ENCODE measurements at places on chromosomes 3 and 15.
A peak's percentile ranks its signal among the peaks of the same experiment; 100 is the strongest.

- no peak for DNase-seq
These were observed 576 bp upstream of the RPAP1 start for GRCh38 chr15:41544650-41545015.

GRCh38 chr15:64930778-64931371, 19.2 kb downstream of the ANKDD1A start:
- DNase-seq = no peak

- DNase-seq = peak; percentile 66
These were observed 67.1 kb downstream of the ATP8B4 start for GRCh38 chr15:50051811-50052419.

DNA sequence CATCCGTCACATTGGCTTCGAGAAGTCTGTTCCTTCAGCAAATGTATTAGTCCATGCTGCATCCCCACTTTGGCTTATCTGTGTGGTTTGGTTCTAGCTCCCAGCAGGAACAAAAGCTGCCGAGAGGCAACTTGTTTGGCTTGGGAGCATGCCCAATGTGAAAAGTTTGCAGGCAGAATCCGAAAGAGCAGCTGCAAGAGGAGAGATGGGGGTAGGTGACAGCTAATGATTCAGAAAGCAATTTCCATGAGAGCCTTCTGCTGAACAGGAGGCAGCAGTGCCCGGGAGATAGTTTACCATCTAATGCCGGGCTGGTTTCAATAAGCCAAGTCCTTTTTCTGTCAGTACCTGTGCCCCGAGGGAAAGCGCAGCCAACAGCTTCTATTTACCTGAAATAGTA, 60.2 kb downstream of the GRM7 start:
- no peak for DNase-seq

DNA sequence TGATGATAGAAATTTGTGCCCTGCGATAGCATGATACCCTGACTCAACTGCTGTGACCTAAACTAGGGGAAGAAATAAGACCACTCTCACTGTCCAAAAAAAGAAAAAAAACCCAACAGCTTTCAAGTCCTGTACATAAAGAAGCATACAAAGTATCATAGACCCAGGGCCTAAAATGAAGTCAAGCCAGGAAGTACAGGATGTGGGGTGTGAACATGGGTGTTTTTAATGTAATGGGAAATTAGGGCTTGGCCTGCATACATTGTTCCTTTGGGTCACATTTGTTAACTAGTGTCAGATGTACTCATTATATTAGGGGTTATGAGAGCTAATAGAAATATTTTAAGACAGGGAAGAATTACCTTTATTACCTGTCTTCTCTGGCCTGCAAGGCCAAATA, 200.5 kb upstream of the BHLHE40 start:
- no peak for DNase-seq

DNA sequence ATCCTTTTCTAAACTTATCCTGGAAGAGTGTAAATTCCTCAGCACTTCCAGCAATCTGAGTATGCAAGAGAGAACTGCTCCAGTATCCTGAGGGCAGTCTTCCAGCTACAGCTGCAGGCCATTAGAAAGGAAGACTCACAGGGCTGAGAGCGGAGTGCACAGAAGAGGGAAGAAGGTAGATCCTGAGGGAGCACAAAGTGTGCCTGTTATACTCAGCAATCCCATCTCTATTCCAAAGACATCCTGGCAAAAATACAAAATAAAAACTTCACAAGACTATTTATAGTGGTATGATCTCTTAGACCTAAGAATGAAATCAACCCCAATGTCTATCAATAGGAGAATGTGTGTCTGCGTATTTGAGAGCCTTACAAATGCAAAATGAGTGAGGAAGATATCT, 292.0 kb downstream of the ZIC1 start:
- DNase-seq = no peak

DNA sequence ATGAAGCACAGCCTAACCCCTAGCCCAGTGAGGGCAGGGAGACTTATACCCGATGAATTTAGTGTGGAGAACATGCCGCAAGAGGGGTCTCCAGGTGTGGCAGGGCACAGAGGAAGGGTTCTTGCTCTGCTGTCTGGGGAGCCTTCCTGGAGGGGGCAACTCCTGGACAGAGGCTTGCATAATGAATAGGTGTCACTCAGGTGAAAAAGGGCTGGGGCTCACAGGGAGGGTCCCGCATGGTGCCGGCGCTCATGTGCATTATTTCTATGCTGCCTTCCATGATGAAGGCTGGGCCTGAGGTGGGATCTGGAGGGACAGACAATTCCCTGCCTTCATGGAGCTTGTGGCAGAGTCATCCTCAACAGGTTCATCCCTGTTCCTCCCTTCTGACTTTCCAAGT, 51.5 kb downstream of the ITGA11 start:
- DNase-seq = no peak

- DNase-seq = no peak
These were observed 20.2 kb downstream of the NBEAL2 start for GRCh38 chr3:46999516-47000197.

GRCh38 chr15:82742134-82742533, 32.5 kb upstream of the AP3B2 start:
- DNase-seq = peak; percentile 18

DNA sequence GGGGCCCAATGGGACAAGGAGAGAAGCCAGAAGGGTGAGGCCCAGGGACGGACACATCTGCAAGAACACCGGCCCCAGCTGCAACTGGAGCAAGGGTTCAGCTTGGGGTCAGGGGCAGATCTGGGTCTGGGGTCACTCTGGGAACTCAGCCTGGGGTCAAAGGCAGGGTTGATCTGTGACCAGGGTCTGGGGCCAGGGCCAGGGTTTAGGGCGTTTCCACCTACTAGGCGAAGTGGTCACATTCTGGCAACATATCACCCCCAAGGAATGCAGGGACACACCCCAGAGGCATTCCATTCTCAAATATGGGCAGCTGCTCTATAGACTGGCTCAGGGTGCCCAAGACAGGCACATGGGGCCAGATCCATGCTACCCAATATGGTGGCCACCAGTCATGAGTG, 9.0 kb downstream of the UROC1 start:
- no peak for DNase-seq

GRCh38 chr15:69402816-69403215, 11.3 kb upstream of the KIF23 start:
- no peak for DNase-seq

DNA sequence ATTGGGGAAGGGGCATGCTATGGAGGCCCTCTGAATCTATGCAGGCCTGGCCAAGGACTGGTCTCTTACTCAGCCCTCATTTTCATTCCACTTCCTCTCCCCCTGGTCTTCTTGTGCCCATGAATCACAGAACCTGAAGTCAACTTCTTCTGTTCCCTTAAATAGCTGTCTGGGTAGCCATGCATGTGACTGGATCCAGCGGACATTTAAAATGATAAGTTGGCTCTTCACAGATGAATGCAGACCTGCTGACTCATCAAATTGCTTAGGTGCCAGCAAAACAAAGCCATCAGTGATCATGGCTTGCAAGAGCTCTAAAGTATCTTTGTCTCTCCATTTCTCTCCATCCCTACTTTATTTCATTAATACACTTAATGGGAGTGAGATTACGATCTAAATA, 90.1 kb upstream of the CADPS start:
- no peak for DNase-seq

DNA sequence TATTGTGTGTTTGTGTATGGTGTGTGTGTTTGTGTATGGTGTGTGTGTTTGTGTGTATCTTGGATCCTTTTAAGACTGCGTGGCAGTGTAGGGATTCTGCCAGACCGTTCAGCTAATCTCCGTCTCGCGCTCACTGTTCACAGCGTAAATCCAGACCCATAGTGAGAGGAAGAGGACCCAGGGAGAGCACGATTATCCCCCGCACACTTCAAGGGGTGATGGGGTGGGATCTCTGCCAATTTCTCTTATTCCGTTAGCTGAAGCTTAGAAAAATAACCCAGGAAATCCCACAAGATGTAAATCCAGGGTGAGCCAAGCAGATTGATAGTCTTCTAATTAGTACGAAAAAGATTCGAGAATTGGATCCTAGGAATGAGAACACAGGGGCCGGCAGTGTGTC, 381.2 kb downstream of the GABRG3 start:
- DNase-seq = no peak

- no peak for DNase-seq
These were observed 46.9 kb downstream of the MLH1 start for GRCh38 chr3:37040231-37040630.

DNA sequence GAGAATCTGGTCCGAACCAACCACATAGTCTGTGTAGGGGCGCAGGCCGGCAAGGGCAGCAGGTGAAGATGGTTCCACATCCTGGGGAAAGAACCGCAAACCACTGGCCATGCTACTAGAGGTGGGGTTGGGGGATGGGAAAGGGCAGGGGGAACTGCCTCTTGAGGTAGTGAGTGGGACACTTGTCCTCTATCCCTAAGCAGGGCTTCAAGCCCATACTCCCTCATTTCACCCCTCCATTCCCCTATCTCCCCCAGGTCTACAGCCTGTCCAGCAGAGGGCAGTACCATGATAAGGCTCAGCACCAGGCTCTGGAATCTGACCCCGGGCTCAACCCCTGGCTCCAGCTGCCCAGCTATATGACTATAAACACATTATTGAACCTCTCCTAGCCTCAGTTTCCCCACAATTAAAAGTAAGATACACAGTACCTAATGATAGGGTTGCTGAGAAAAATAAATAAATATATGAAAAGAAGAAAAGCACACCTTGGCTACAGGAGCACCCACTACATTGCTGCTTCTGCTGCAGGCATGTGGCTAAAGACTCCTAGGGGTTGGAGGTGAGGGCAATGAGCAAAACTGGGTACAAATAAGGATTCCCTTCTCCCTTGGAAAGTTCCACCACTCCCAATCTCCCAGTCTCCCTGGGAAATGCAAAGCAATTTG, 6.3 kb downstream of the GORASP1 start:
- DNase-seq = no peak

DNA sequence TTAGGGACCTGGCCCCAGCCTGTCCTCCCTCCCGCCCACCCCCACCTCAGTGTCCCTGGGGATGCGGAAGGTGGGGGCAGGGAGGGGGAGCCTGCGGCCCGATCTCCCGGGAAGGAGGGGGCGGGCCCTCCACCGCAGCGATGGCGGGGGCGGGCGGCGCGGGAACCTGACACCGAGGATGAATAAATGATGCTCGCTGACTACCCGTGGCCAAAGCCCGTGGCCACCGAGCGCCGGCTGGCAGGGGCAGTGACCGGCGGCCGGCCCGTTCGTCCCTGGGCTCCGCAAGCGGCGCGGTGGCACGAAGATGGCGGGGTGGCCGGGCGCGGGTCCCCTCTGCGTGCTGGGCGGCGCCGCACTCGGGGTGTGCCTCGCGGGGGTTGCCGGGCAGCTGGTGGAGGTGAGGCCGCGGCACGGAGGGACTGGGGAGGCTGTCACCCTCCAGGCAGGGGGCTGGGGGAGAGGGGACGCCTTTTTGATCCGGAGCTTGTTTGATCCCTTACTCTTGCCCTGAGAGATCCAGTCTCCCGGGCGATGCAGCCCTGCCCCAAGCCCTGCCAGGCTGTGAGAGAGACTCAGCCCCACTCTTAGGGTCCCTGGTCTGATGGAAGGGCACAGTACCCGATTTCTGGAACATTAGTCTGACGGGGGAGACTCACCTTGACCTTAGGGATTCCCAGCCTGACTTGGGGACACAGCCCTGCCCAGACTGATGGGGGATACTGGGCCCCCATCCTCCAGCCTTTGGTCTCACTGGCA, at the start of gene TMIE:
Gene TMIE, plus strand, starts transcription at position 212 of the 759 bp plus-strand sequence. Its CDS starts 96 bp downstream, at position 308.
- DNase-seq = no peak

DNA sequence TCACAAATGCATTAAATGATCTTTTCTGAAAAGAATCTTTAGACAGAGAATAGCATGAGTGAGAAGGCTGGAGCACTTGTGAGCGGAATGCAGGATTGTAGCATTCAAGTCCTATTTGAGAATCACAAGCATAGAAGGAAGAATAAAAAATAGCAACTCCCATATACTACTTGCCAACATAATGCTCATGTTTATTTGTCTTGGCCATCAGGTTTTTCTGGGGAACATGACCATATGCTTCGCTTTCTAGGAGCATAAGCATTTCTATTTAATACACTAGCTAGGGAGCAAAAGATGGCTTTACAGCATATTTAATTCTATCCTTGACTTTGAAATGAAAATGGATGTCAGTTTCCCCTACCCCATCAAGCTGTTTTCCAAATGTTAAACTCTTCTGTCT, 170.3 kb upstream of the MITF start:
- DNase-seq = no peak

GRCh38 chr3:148861277-148861869, 3.7 kb upstream of the CPA3 start:
- DNase-seq = peak; percentile 7

DNA sequence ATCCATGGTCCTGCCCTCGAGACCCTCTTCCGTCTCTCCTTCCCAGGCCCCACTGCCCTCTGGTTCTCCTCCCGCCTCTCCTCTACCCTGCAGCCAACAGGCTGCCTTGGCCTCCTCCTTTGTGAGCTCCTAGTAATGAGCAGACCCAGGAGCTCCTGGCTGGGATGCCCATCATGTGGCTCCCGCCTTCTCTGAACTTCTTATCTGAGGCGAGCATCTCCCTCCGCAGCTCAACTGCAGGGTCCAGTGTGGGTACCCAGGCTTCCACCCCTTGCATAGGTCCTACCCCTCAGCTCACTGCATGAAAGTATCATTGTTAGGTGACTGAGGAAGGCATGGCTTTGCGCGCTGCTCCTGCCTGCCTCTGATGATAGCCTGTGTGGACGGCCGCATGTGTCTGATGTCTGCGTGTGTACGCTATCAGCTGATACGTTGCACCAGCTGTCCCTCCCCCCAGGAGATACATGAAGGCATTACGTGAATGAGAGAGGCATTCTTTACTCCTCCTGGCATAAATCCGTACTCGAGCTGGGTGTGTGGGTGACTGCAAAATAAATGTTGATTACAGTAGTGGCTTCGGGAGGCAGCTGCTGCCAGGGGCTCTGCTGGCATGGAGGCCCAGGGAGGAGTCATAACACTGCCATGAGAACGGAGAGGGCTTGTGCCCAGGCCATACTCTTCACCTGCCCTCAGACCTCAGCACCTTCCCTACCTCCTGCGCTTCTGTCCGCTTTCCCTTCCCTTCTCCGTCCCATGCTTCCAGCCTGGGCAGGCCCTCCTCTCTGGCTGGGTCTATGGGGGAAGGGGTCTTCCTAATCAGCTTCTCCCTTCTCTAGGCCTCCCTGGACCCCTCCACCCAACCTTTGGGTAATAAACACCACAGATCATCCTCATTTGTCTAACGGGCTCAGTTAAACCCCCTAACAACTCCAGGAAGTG, 48.8 kb downstream of the ZNF710 start:
- DNase-seq = no peak

GRCh38 chr3:9778143-9779074, 8.7 kb upstream of the CAMK1 start:
- no peak for DNase-seq

GRCh38 chr3:21484828-21485144, 266.2 kb downstream of the ZNF385D start:
- no peak for DNase-seq

DNA sequence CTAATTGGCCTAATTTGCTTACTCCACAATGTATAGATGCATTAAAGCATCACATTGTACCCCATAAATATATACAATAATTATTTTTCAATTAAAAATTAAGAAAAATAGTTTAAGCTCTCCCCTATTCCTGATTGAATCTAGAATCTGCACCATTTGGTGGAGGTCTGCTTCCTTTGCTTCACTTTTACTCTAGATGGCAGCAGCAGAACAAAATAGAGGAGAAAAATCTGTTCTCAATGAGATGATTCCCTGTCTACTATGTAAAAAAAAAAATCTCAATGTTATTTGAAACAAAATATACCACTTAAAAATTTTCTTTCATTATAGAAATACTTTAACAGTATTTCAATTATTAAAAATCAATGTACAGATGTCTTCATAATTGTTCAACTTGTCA, 109.6 kb upstream of the FXR1 start:
- no peak for DNase-seq
